ENCODE measurements at places on chromosomes 2 and 18.

GRCh38 chr2:209125291-209125690 lies 298.6 kb upstream of the MAP2 start:
- no peak for DNase-seq

- no peak for DNase-seq
Observed at GRCh38 chr2:3169106-3169870, 208.3 kb downstream of the EIPR1 start.

- no peak for DNase-seq
Observed at GRCh38 chr18:56825321-56825720, 174.2 kb downstream of the WDR7 start.

GRCh38 chr18:47821314-47821713 lies 109.1 kb downstream of the SMAD2 start:
- no peak for DNase-seq

All from memory B cell (primary cell).